ENCODE measurements at places on chromosomes 6 and 20.

- DNase-seq, result no peak
Observed at GRCh38 chr20:55649254-55649653, 356.1 kb downstream of the CBLN4 start.

DNA sequence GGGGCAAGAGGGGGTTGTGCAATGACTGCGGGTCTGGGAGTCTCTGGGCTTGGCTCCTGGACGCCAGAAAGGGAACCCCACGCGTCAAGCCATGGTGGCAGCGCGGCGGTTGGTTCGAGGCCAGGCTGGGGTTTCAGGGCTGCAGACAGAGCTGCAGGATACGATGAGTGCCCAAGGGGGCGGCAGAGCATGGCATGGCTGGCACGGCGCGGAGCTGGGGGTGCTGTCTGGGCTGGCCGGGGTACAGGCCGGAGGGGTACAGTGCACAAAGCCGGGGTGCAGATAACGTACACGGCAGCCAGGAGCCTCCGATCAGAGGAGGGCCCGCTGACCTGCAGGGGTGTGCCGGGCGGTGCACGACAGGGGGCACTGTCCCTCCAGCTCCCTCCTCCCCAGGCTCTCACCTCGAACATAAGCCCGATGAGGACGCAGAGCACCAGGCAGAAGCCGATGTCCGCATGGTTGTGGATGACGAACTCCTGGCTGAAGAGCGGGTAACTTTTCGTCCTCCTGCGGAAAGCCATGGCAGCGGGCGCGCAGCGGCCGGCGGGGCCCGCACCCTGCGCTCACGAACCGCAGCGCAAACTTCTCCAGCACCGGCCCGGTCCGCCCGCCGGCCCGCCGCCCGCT lies 353 bp downstream of the TRAM2 start:
- peak; percentile 66 for DNase-seq

GRCh38 chr6:134078166-134078565 lies 25.7 kb upstream of the SLC2A12 start:
- DNase-seq, result no peak

- no peak for DNase-seq
Observed at GRCh38 chr6:158863646-158864045, 44.5 kb upstream of the EZR start.

- no peak for DNase-seq
Observed at GRCh38 chr6:3593161-3593560, 136.3 kb upstream of the SLC22A23 start.

DNA sequence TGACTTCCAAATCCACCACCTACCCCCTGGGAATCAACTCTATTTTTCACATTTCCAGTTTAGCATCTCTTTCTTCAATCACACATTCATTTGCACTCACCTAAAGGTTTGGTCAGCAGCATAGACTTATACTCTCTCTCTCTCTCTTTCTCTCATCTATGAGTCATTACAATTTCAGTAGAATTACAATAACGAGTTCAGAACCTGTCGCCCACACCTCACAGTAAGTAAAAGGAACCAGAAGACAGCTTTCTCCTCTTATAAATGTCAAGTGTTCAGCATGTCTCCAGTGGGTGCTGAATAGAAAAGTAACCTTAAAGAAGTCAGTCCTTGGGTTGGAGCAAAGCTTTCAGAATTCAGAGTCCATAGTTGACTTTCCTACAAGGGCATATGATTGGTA lies 1.1 kb upstream of the PHACTR1 start:
- no peak for DNase-seq

GRCh38 chr6:7580927-7581618 lies 8.9 kb upstream of the SNRNP48 start:
- DNase-seq, result no peak
